ENCODE measurements at places on chromosomes 6 and 20. TPM values are rescaled to one million over a fixed set of nuclear protein-coding genes. Genes with fewer than 3 reads are reported as not detected.

The MMP24 gene
- not detected for total RNA-seq

The PRND gene
- not detected for total RNA-seq

The ADGRF5 gene
- not detected for total RNA-seq

The ZFP57 gene
- not detected for total RNA-seq

The NUS1 gene
- 38.3 TPM for total RNA-seq

The ZBTB12 gene
- total RNA-seq: 2.4 TPM

GRCh38 chr6:170006900-170007467 lies 255.6 kb downstream of the ERMARD start:
- H3K4me3 ChIP-seq: no peak overlapping the region
- DNase-seq: no peak
- peaks cover 6% of the 10 kb centered on the region for H3K4me1 ChIP-seq
- H3K27ac ChIP-seq: no peak overlapping the region

DNA sequence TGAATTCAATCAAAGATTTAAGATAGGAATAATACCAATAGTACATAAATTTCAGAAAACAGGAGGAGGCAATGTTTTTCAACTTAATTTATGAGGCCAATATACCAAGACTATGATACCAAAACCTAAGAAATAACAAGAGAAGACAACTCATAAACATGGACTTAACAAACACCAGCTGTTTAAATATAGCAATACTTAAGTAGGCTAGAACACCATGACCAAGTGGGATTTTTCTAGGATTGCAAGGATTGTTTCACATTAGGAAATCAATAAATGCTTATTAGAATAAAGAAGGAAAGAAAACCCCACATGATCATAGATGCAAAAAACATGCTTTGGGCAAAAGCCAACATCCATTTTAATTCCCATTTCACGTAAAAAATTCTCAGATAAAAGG lies 355.1 kb downstream of the EPM2A start:
- H3K4me3 ChIP-seq: no peak overlapping the region
- no peak overlapping the region for H3K27ac ChIP-seq
